Breast epithelium (tissue), 4 donors: ENCODE measurements at places on chromosomes 1 and 21.

DNA sequence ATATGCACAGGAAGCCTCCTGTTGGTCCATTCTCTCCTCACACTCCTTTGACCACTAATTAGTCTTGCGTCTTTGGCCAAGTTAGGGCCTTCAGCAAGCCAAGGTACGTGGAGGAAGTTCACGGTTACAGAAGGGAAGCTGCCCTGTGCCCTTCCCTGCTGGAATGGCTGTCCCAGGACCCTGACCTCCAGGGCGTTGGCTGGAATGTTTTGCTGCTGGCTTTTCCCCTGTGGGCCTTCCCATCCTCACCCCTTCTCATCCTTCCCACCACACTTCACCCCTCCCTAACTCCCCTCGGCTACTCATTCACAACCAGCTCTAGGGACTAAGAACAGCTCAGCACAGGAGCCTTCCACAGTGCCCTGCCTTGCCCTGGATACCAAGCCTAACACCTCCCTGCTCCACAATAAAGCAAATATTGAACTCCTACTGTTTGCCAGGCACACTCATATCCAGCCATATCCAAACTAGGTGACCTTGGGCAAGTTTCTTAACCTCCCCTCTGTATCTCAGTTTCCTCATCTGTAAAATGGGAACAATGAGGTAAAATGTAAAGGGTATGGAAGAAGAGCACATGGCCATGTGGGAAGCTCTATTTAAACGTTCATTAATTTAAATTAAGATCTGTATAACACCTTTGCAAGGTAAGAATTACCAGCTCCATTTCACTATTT lies 8.8 kb upstream of the CDCP2 start:
- DNase-seq, result no peak

DNA sequence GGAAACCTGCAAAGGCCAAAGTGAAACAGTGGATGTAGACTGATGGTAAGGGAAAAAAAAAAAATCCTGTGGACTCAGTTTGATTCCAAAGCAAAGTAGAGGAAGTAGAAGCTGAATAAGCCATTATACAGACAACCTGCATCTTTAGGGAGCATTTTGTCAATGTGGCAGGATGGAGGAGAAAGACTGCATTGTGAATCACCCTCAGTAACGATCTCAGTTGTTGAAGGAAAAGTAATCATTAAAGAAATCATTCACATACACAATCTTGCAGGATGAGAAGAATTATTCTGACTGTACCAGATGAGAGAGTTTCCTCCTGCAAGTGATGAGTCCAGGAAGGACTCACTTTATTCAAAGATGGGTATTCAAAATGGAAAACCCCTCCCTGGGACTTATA lies 45.1 kb upstream of the TRIM67 start:
- DNase-seq, result no peak

- no peak for DNase-seq
Observed at GRCh38 chr1:145987926-145988325, 8.5 kb downstream of the TXNIP start.

- no peak for DNase-seq
Observed at GRCh38 chr21:29610779-29611360, 312.1 kb downstream of the BACH1 start.

GRCh38 chr1:235275223-235275622 lies 52.8 kb downstream of the ARID4B start:
- no peak for DNase-seq

DNA sequence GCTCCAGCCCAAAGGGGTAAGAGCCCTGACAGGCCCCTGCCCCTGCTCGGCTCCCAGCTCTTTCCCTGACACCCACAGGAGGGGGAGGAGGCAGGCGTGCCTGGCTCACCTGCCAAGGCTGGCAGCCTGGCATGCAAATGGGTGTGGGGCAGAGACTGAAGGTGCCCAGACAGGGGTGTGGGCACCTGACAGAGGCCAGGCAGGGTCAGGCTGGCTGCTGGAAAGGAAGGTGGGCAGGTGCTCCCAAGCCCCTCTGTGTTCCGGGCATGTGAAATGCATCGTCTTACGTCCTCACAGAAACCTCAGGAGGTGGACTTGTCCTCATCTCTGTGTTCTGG lies 19.4 kb upstream of the CASZ1 start:
- no peak for DNase-seq

DNA sequence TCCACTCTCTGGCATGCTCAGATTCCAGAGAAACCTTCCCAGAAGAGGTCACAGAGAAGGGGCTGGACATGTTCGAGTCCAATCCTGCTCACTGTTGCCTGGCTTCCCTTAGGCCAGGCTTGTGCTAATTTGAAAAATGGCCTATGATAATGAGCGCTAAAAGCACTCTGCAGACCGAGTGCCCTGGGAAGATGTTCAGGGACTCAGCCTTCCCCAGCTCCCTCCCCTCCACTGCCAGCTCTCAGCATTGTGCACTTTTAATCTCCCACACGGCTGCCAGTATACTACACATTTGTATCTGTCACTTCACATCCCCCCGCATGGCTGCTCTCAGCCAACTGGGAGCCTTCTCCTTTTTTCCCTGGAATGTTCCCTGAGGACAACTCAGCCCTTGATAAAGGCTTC lies 24.1 kb downstream of the FAM163A start:
- DNase-seq, result no peak

DNA sequence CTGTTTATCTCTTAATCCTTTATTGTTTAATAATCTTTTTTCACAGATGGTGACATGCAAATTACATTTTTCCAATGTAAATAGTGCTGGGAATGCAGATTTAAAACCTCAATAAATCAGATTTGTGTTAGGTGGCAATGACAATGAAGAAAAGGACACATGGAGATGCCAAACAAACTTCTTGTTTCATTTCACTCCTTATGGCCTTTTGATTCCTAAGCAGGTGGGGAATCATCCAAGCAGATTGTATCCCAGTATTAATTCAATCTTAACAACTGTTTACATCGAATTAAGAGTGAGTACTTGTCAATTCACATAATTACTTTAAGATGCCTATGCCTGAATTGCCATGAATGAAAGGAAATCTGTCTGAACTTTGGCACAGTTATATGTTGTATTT lies 98.9 kb upstream of the RGS18 start:
- no peak for DNase-seq

- no peak for DNase-seq
Observed at GRCh38 chr1:200837931-200838571, 34.7 kb upstream of the GPR25 start.

DNA sequence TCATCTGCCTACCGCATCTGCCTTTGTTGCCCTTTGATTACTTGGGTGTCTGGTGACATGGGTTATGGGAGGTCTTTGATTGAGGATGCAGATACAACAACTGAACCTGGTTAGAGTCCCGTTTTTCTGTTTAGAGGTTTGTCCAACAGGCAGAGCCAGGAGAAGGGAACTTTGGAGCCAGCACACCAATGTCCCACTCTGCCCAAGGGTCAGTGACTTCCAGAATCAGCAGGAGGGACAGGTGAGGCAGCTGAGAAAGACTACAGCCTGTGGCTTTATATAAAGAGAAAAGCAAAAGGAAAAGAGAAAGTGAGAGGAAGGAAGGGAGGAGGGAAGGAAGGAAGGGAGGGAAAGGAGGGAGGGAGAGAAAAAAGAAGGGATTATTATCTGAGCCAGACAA lies 101.5 kb upstream of the ZNF644 start:
- DNase-seq, result no peak

DNA sequence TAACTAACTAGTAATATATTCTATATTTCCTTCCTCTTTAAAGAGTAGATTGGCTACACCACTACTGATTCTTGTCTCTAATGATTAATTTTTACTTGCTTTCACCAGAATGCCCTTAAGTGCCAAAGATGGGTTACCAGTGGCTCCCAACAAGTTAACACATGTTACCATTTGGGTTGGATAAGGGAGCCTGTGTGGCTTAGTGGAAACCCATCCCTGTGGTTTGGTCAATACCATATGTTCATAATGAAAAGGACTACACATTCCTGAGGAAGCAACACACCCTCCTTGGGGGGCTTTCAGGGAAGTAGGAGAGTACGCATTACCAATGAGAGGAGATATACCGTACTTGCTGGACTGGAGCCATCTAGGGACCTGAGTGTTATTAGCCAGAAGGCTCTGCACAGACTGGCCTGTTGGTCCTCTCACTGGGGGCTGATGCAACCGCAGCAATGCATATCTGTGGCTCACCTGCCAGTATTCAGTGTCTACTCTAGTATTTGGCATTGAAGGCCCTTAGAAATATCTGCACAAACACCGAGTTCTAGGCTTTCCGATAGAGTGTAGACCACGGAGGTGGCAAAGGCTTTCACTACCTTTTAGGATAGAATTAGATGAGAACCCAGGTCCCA lies 29.3 kb upstream of the PLXNA2 start:
- DNase-seq, result no peak

DNA sequence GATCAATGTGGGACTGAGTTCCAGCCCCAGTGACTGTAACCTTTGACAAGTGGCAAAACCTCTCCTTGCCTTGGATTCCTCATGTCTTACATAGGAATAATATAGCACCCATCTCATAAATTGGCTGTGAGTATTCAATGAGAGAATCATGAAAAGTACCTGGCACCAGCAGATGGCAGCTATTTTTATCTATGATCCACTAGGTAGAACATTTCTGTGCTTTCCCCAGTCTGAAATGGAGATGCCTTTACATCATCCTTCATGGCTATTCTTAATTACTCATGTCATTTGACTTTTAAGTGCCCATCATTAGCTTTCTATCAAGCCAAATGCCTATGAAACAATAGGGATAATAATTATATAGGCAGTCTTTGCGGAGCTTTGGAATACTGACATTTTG lies 130.1 kb downstream of the TGFB2 start:
- DNase-seq, result no peak

- no peak for DNase-seq
Observed at GRCh38 chr1:47918257-47918867, 78.8 kb downstream of the TRABD2B start.

- DNase-seq, result no peak
Observed at GRCh38 chr1:17853241-17853935, 98.3 kb downstream of the ACTL8 start.

- no peak for DNase-seq
Observed at GRCh38 chr1:34987018-34987417, 1.9 kb upstream of the TMEM35B start.

DNA sequence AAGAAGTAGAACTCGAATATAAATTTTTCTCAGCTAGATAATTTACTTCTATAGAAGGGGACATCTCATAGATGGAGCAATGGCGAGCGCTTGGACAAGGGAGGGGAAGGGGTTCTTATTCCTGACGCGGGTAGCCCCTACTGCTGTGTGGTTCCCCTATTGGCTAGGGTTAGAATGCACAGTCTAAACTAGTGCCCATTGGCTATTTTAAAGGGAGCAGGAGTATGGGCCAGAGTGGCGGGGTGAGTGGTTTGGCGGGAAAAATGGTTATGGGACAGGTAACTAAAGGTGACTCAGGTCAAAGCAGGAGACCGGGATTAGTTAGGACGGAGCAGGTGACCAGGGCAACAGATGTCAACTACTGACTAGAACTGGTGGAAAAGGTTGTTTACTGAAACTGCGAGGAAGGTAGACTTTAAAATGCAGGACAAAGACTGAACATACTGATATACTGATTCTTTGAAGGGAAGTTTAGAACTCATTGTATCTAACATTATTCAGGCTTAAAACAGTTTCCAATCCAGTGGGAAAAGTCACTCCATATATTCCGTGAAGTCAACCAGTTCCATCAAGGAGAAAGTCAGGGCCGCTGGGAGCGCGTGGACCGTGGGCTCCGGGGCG lies 940 bp upstream of the ATAD3A start:
- no peak for DNase-seq

DNA sequence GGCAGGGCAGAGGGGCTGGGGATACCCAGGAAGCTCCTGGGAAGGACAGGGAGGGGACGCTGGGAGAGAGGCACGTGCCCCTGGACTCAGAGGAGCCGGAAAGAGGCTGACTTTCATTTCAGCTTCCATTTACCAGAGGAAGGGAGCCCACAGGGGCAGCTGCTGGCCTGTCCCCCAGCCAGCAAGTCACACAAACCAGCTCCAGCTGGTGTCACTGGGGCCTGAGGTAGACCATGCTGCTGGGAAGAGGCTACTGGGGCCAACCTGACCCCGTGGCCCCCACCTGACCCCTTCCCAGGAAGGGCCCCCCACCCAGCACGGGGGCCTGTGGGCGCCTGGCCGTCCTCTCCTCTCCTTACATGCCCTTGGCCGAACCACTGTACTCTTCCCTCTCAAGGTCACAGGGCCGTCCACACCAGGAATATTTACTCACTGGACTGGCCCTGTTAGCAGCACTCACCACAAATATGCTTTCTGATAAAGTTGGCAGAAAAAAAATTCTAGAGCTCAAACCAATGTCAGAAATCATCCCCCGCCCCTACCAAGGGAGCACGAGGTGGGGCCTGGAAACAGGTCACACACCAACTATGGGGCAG lies 110.5 kb downstream of the CASZ1 start:
- no peak for DNase-seq

DNA sequence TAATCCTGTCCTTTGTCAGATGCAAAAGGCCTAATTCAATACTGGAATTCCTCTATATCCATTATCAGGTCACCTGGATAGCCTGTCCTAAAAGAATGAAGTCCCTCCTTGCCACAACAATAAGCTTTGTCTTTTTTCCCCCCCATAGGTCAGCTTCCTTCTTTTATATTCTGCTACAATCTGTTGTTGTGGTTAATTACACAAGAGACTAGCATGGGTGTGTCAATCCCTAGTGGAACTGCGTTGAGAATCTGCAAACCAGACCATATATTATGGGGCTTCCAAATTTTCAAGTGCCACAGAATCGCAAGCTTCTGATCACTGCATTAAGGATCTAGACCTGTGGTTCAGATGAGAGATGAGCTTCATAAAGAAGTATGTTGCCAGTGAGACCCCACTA lies 349.6 kb downstream of the SMYD3 start:
- no peak for DNase-seq

DNA sequence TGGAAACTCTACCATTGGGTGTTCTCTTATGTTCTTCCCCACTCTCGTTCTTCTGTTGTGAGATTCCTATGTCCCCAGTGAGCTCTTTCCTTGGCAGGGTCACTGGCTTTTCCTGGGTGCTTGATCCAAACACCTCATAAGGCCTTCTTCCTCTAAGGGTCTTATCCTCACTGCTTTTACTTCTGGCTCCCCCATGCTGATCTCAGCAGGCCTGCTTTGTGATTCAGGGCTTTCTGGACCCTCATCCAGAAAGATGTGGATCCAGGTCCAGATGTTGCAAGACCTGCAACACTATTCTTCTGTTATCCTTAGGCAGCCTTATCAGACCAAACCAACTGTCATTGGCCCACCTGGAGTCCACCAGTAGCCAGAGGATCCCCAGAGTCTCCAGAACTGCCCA lies 11.2 kb upstream of the MYOG start:
- DNase-seq, result no peak

GRCh38 chr1:168121401-168122011 lies 15.2 kb downstream of the GPR161 start:
- DNase-seq, result no peak

- DNase-seq, result no peak
Observed at GRCh38 chr1:228120857-228121489, 11.9 kb upstream of the MRPL55 start.

- DNase-seq, result peak; percentile 84
Observed at GRCh38 chr1:26363549-26364448, 8.8 kb downstream of the ZNF683 start.

- DNase-seq, result no peak
Observed at GRCh38 chr1:1344655-1345361, 4.4 kb downstream of the DVL1 start.

GRCh38 chr1:243216741-243217140 lies 38.3 kb downstream of the CEP170 start:
- no peak for DNase-seq
